ENCODE measurements at places on chromosomes 5 and 9.

DNA sequence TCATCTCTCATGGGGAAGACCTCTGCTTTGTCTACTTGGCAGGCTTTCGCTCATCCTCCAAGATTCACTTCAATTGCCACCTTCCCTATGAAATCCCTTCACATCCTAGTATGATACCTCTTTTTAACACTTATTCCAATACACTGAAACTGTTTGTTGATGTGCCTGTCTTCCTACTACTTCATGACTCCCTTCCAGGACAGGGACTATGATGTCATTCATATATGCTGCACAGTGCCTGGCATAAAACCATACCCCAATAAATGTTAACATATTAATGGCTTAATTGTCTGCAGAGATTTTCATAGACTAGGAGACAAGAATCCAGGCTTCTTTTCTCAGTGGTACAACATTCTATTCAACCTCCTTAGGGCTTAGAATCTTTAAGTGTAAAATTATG is 215.5 kb downstream of the ZNF608 start:
- no peak for DNase-seq

DNA sequence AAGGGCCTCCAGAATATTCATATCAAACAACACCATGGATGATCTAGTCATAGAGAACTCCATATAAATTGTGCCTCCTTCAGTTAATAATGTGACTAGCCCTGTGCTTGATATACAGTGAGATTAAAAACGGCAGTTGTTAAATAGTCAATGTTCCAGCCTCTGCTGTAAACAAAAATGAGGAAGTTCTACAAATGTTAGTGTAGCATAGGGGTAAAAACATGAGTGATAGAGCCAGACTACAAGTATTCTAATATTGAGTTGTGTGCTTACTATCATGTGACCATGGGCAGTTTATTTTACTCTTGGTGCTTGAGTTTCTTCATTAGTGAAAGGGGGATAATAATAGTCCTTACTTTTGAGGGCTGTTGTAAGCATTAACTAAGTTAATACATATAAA is 43.3 kb upstream of the SLCO6A1 start:
- no peak for DNase-seq

DNA sequence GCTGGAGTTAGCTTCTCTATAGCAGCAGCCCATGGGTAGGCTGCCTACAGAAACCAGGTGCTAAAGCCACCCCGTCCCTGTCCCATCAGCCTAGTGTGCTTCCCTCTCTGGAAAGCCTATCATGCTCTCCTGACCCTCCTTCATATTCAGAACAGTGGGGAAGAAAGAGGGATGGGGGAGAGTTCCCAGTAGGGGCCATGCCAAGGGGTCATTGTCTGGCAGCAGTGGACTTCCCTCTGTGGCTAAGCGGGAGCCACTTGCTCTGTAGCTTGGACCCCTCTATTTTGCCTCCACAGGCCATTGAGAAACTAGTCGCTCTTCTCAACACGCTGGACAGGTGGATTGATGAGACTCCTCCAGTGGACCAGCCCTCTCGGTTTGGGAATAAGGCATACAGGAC is 17.5 kb downstream of the PTPA start:
- no peak for DNase-seq

- no peak for DNase-seq
These were observed 175.6 kb upstream of the CCNH start for GRCh38 chr5:87588316-87588715.
